Activated naive CD4-positive, alpha-beta T cell treated with anti-CD3 and anti-CD28 coated beads for 36 hours (primary cell): ENCODE measurements at places on chromosomes 16 and 17.

- no peak for DNase-seq
Observed at GRCh38 chr16:66774981-66775380, 23.6 kb upstream of the DYNC1LI2 start.

DNA sequence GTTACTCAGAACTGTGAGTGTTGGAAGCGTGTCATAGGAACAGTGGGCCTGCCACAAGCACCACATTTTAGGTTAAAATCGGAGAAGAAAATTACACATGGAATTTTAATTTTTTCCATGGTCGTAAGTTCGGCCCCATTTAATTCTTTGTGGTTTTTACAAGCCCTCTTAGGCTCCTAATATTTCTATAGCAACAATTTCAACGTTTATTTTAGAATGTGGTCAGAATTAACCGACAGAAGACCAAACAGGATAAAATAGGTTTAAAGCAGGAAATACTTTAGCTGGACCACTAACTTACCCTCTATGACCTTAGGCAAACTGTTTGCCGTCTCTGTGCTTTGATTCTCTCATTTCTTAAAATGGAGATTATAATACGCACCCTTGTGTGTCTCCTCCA lies 69.9 kb downstream of the FTO start:
- no peak for DNase-seq

GRCh38 chr17:72334205-72334604 lies 213.4 kb downstream of the SOX9 start:
- no peak for DNase-seq

- peak; percentile 25 for DNase-seq
Observed at GRCh38 chr17:44829523-44830358, at the start of gene GJC1. Gene GJC1 (minus strand): TSS chr17:44830287. CDS start chr17:44805817, 24,470 bp downstream.

GRCh38 chr17:35142467-35142796 lies 329 bp upstream of the NLE1 start:
- no peak for DNase-seq

DNA sequence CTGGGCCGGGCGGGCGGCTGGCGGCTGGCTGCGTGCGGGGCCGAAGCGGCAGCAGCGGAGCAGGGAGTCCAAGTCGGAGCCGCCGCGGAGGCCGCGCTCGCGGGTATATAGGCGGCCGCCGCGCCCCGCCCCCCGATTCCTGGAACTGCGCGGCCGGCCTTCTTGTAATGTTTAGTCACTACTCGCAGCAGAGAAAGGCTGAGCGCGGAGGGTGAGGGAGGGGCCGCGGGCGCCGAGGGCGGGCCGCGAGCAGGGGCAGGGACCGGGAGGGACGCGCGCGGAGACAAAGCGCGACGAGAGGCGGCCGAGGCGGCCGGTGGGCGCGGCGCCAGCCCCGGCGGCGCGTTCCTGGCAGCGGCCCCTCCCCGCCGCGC lies at the start of gene SOCS3:
Gene SOCS3, minus strand, starts transcription at position 81 of the 374 bp plus-strand sequence. CDS start 982 bp downstream, outside the sequence.
- peak; percentile 98 for DNase-seq

- DNase-seq, result no peak
Observed at GRCh38 chr16:80330150-80330549, 210.6 kb upstream of the DYNLRB2 start.

DNA sequence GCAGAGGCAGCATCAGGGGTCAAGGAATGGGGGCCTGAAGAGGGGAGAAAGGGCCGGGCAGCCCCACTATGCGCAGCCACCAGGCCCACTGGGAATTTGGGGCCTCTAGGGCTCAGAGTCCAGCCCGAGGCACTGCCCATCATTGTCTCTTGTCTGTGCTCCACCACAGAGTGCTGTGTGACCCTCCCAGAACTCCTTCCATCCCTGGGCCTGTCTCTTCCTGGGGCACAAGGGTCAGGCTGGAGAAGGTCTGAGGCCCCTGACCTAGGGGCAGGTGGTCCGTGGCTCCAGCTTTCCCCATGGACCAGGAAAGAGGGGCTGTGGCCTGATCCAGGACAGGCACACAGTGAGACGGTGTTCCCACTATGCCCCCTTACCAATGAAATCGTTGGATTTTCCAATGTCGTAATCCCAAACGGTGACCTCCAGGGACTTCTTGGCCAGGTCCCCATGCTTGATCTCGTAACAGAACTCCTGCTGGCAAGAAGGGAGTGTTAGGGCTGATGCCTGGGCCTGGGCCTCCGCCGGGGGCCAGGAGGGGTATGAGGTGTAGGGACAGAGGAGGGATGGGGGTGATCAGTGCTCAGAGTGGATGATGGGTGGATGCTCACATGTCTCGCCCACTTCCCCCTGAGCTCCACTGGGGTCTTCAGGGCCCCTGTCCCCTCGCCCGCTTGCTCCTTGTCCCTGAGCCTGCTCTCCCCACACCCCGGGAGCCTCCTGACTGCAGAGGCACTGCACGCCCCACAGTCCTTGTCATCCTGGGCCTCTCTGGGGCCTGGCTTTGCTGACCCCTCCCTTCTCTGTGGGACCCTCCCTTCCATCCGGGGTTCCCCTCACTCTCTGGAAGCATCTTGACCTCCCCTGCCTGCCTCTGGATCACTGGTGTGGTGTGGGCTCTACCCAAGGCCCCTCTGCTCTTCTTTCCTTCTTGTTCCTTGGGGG lies 10.7 kb downstream of the SCGB1C2 start:
- DNase-seq, result peak; percentile 2

GRCh38 chr17:4950746-4951204 lies at the start of gene ENO3:
Gene ENO3 (plus strand): TSS chr17:4951119. CDS start chr17:4951830, 711 bp downstream.
- no peak for DNase-seq

GRCh38 chr17:43987131-43988021 lies 17.0 kb upstream of the NAGS start:
- DNase-seq, result no peak

- DNase-seq, result no peak
Observed at GRCh38 chr17:41536741-41537613, 8.9 kb upstream of the KRT19 start.

DNA sequence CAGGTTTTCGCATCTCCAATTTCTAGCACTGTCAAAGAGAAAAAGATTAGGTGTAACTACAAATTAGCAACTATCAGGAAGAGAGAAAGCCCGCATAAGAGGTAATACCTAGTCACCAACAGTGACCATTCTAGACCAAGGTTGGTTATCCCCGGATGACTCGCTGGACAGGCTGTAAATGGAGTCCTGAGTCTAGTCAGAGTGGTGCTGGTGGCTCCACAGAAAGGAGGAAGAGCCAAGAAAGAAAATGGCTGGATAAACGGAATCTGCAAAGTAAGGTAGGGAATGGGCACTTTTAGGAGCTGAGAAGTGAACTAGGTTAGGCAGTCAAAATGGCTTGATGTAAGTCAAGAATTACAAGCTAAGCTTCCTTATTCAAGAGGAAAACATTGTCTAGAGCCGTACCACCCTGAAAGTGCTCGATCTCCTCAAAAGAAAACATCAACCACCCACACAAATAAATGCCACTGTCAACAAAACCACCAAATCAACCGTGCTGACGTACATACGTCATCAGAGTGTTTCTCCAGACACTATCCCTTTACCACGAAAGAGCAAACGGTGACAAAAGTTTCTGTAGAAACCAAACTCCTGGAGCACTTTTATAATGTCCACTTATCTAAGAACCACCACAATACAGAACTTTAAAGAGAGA lies 2.2 kb downstream of the GSPT1 start:
- DNase-seq, result peak; percentile 39

- DNase-seq, result no peak
Observed at GRCh38 chr16:49467540-49468372, 94.2 kb downstream of the C16orf78 start.

GRCh38 chr17:30534938-30535921 lies 58.0 kb downstream of the GOSR1 start:
- DNase-seq, result no peak
